ENCODE measurements at places on chromosomes 1 and 21.

DNA sequence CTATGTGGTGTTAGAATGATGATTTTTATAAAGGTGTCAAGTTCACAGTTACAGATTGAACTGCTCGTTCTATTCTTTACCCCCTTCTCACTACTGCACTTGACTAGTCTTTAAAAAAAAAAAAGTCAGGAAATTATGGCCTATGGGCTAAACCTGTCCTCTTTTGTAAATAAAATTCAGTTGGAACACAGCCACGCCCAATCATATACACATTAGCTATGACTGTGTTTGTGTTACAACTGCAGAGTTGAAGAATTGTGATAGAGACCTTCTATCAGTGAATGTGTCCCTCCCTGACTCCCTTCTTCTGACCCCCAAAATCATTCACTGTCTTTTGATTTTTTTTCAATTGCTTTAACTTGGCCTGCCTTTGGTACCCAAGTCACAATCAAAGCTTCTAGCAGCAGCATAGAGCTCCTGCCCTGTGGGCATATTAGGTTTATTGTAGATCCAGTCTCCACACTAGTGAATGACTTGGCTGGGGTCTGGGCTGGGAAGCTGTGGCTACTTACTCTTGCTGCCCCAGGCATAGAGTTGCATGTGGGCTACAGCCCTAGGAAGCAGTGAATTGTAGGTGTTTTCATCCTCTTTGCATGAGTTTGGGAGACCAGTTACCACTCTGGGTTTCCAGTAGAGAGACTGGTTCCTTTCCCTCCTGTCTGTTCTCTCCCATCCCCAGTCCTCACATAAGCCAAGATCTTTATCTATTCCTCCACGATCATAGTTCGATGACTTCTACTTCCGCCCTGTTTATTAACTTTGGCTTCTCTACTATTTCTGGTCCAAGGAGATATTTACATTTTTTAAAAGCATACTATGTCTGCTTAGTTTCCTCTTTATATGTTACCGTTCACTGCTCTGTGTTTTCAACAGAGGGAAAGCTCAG, 249.9 kb downstream of the FMN2 start:
- DNase-seq = no peak

GRCh38 chr1:156814571-156815260, 1.9 kb downstream of the SH2D2A start:
- no peak for DNase-seq

DNA sequence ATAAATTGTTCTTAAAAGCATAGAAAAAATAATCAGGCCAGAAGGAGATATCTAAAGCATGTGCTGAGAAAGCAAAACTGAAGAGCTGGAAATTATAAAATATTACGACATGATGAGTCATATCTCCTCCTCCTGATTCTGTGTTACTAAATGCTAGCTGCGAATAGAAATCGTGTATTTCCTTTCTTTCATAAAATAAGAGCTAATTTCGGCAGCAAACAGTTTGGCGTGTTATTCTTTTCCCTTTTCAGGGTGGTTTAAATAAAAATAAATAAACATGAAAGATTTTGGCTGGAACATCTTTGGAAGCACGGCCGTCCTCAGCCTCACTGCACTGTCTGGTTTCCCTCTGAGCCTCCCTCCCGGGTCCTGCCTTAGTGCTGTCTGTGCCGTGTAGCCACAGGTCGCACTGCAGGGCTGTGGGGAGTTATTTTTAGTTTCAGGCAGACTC, 56.0 kb downstream of the ADARB1 start:
- DNase-seq = no peak

GRCh38 chr1:173871091-173871490, 2.9 kb downstream of the ZBTB37 start:
- no peak for DNase-seq

DNA sequence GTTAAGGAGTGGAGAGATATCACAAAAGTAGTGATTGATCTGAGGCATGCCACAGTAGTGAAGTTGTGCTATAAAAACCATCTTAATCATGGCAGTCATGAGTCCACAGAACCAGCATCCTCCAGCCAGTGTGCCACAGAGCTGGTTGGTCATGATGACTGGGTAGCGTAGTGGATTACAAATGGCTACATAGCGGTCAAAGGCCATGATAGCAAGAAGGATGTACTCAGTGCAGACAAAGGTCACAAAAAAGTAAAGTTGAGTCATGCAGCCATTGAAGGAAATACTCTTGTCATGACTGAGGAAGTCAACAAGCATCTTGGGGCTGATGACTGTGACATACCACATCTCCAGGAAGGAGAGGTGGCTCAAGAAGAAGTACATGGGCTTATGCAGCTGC, 6.7 kb downstream of the OR6Y1 start:
- no peak for DNase-seq

GRCh38 chr1:87379306-87379705, 50.6 kb downstream of the LMO4 start:
- no peak for DNase-seq

- no peak for DNase-seq
Measured at GRCh38 chr1:13783551-13783950, 83.6 kb downstream of the PRDM2 start.

DNA sequence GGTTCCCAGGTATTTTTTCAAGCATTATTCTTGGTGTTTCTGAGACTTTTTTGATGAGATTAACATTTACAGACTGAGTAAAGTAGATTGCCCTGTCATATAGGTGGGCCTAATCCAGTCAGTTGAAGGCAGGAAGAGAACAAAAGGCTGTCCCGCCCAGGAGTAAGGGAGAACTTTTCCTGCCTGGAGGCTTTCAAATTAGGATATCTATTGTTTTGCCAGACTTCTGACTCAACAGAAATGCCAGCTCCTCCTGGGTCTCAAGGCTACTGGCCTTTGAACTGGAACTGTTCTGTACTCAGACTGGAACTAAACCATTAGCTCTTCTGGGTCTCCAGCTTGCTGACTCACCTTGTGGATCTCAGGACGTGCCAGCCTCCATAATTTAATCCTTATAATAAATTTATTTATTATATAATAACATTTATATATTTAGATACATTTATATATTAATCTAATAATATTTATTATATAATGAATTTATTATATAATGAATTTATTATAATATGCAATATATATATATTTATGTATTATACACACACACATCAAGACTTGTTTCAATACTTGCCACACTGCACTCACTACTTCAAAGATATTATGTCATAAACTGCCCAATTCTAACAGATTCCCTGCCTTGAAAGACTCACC, 510.8 kb upstream of the B3GALT2 start:
- no peak for DNase-seq

DNA sequence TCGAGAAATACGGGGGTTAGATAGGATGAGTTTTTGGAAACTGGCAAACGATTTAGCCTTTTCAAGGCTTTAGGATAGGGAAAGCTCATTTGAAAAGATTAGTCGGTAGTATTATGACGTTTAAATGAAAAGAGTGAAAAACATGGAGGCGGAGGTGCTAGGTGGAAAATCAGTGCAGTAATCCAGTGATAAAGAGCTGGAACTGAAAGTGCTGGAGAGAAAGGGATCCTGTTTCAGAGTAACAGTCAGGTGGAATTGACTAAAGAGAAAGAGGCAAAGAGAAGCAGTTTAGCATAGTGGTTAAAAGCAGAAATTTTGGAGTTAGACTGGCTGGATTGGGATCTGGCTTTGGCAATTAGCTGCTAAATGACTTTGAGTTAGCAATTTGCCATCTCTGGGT, 945 bp downstream of the WDR3 start:
- no peak for DNase-seq

- DNase-seq = no peak
Measured at GRCh38 chr1:50934838-50935237, 25.2 kb downstream of the FAF1 start.

GRCh38 chr21:41068496-41068895, 99.5 kb upstream of the BACE2 start:
- no peak for DNase-seq

- DNase-seq = no peak
Measured at GRCh38 chr1:240843798-240844197, 231.8 kb upstream of the GREM2 start.

DNA sequence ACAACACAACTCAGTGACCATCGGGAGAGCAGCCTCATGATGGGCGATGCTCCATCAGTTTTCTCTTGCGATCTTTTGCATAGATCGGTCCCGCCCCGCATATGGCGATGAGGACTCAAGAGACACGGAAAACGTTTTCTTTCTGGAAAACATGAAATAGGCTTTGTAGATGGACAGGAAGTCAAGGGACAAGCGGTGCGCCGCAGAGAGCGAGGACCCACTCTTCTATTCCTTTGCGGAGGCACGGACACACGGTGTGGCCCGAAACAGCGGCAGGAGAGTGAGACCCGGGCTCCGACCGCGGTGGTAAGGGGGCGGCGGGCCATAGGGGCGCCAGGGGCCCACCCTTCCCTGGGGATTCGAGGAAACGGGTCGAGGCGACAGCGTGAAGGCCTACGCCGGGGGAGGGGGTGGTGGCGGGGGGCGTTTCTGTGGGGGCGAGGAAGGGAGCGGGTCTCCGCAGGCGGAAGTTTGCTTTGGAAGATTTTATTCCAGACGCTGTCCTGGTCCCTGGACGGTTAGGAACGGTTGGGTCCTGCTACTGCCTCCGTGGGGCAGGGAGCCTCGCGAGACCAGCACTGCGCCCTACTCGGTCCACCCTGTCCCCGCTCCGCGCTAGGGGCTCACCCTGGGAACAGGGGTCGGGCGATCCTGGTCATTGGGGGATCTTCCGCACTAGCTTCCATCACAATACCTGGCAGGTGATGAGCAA, 796 bp upstream of the TDRKH start:
- DNase-seq = no peak

DNA sequence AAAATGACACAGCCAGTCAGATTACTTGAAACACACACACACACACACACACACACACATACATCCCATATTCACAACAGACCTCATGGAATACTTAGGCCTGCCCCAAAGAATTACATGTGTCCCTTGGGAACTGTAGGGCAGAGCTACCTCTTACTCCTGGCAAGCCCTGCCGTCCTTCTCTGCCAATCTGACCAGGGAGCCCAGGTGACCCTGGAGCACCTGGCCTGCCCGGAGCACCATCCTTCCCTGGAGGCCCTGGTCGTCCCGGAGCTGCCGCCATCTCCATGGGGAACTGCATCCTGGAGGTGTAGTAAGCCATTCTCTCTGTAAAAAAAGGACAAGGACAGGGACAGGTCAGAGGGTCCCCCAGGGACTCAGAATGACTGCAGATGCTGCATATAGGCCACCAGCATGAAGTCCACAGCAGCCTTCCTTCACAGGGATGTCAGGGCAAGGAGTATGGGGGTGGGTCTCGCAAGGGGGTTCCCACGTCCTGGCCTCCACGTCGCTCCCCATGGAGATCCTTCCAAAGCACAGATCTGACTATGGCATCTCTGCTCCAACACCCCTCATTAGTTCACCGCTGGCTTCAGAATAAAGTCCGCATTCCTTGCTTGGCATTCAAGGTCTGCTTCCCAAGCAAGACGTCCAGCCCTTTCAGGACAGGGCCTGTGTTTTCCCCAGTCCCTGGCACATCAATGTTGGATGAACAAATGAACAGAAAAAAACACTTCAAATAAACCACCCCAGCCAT, 9.2 kb upstream of the PEF1 start:
- no peak for DNase-seq

GRCh38 chr1:222759451-222760035, 22.5 kb downstream of the FAM177B start:
- no peak for DNase-seq

- no peak for DNase-seq
Measured at GRCh38 chr1:221823149-221823548, 81.3 kb upstream of the DUSP10 start.

DNA sequence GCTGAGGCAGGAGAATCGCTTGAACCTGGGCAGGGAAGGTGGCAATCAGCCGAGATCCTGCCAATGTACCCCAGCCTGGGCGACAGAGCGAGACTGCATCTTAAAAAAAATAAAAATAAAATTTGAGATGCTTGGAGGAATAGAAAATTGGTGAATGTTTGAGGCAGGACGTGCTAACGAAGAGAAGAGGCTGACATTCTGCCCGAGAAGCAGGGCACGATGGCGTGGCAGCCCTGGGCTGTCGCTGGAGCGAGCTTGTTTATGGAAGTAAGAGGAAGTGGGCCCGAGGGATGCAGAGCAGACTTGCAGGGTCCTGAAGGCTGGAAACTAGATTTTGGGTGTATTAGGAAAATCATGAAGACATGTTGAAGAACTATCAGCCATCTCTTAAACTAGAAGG, 92.6 kb downstream of the KIF26B start:
- no peak for DNase-seq

DNA sequence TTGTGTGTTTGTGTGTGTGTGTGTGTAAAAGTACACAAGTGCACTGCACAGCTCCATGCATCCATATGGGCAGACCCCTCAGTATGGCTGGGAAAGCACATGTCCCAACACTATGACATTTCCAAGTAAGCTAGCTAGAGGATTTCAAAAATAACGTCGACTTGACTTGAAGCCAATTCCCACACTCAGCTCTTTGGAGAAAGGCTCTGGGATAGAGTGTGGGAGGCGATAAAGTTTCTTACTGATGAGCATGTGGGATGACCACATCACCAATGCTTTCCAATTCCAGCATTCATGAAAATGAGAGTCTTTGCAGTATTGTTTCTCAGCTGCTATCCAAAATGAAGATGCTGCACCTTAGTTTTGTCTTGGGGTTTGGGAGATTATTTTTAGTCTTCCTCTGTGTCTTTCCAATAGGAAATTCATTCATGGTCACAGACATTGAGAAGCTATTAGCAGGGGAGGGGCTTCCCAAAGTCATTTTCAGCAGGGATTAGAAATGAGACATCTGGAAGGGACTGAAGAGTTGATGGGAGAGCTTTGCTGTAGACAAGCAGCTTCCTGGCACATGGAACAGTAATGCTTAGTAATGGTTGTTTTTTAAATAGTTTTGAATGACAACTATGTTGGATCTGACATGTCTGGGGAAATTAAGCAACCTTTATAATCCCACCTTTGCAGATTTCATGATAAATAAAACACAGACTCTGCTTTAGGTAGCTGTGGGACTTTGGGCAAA, 143.5 kb downstream of the ASTN1 start:
- DNase-seq = no peak

- DNase-seq = peak; percentile 15
Measured at GRCh38 chr1:75632350-75632949, 21.5 kb upstream of the SLC44A5 start.

DNA sequence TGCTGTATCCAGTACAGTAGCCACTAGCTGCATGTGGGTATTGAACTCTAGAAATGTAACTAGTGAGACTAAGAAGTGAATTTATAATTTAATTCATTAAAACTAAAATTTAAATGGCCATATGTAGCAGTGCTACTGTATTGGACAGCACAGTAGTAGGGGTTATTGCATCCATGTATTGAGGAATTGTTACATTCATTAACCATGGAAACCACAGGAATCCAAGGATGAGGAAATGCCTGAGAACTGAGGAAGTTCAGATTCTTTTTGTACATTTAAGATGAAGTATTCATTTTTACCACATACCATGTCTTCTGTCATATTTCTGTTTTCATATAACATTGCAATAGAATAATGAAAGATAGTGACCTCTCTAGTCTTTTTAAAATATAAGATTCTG, 2.6 kb downstream of the MTF2 start:
- DNase-seq = no peak

DNA sequence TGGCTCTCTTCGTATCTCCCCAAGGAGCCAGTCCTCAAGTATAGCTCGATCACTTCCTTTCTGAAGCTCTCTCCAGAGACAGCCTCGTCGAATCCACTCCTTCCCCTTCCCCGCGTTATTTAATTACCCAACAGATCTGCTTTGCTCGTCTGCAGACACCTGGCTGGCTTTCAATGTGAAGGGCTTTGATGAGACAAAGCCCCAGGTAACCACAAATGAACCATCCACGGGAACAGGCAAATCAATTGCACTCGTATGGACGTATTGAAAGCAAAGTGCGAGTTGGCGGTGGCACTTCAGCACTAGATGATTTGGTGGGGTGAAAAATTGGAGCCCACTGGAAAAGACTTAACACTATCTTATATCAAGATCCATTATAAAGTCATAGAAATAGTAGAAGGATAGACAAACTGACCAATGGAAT, 364 bp upstream of the BCAR3 start:
- DNase-seq = no peak
